Myocyte (in vitro differentiated cells): ENCODE measurements at places on chromosomes 1 and 21. TPM values are rescaled to one million over a fixed set of nuclear protein-coding genes. Genes with fewer than 3 reads are reported as not detected.

DNA sequence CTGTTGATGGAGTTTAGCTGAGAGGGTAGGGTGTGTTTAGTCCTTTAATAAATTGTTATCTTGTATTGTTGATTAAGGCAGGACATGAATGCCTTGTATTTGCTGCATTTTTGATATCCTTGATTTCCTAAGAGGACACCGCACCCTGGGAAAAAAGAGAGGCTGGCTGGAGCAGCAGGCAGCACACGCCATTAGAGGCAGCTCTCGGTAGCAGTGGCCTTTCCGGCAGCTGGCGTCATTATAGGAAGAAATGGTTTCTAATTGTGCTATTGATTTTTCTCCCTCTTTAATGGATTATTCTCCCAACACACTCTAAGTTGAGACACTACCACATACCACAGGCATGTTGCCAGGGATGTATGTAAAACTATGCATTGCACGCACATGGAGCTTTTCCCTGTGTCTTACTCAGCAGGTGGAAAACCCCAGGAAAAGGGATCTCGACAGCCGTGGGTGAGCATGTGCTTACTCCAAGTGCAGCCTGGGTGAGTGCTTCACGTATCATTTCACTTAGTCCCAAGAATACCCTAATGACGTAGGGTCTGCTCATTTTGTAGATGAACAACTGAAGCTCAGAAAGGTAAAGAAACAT, 440.4 kb upstream of the RUNX1 start:
- DNase-seq = no peak

- DNase-seq = no peak
These were observed 1.5 kb upstream of the CNN3 start for GRCh38 chr1:94928293-94928939.

DNA sequence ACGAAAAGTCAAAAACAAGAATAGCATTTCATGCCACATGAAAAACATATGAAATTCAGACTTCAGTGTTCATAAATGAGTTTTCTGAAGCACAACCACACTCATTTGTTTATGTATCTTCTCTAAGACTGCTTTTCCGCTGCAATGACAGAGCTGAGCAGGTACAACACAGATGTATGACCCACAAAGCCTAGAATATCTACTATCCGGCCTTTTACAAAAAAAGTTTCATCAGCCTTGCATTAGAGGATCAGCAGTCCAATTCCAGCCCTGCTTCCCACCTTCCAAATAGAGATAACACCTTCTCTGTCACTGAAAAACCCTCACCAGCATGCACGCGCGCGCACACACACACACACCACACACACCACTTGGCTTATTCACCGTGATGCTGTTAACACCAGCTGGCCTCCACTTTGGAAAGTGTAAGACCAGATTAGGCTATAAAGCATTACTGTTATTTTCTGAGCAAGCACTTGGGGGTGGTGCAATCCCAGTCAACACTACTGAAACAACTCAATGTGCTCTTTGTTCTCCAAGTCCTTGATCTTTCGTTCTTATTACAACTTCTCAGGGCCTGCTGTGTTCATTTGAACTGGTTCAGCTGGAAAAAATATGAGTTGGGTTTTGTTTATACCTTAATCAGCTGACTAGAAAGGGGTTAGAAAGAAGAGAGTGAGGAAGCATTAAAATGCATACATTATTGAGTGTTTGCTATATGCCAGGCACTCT, 90.0 kb downstream of the GLUL start:
- DNase-seq = peak; percentile 51

Gene GJC2
- 0.26 and 0.80 TPM in 2 replicates for total RNA-seq

Gene NBPF6
- not detected in 2 replicates for total RNA-seq

DNA sequence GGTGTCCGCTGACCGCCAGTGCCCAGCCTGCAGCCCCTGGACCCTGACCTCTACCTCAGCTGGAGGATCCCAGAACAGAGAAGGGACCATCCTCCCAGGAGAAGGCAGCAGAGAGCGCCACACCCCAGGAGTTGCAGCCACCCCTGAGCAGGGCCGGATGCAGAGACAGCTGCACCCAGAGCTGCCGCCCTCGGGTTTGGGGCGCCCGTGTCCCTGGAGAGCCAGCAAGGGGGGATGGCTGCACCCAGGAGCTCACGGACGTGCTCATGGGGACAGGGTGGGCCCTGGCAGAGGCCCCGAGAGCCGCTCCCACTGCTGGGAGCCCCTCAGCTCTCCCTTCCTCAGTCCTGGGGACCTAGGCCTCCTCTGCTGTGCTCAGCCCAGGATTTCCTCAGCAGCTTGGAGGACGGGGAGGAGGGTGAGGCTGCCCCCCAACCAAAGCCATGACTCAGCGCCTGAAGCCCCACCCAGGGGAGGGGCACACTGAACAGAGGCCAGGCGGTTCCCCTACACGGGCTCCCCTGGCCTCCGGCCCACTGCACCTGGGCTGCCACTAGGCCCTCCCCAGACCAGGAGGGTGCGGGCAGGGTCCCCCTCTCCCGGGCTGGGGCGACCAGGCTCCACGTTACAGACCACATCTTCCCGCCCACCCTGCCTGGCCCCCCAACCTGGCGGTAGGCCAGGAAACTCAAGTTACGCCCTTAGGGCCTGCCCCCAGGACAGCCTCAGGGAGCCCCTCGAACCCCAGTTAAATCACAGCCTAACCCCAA, 2.2 kb downstream of the ACAP3 start:
- DNase-seq = peak; percentile 77

Gene ZMYM1
- total RNA-seq = 10.0 and 11.5 TPM in 2 replicates

GRCh38 chr1:200918006-200918405, 23.3 kb downstream of the INAVA start:
- no peak for DNase-seq

- no peak for DNase-seq
These were observed 93.1 kb upstream of the RUNX3 start for GRCh38 chr1:25023190-25023578.

DNA sequence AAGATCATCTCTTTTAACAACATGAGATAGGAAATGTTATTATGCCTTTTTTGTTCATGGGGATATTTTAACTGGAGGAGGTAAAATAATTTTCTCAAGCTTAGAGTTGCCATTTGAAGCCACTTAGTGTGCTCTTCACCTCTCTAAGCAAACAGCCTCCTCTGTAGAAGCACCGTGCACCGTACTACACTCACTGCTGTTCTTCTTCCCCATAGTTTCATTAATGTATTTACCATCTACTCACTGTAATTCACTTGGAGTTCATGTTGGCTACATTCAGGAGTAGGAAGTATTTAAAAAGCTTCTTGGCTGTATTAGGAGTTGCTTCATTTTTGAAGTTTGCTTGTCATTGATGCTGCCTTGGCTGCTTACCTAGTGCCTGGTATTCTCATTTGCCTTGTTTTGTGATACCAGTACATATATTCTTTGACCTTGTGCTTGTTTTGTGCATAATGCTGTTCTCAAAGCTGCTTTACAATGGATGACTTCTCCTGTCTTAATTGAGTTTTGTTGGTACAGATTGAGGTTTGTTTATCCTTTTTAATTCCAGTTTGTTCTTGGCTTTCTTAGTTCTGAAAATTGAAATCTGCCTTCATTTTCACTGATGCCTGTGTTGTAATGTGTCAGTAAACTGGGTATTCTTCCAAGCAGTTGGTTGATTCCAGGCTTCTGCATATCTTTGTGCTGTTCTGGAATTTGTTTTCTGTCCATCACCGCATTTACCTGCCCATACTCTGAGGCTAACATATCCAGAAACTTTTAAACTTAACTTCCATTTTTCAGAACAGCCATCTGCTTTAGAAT, 240.4 kb downstream of the HMCN1 start:
- DNase-seq = no peak

- DNase-seq = no peak
These were observed 280.7 kb downstream of the RPS6KC1 start for GRCh38 chr1:213331631-213332175.

GRCh38 chr1:216173376-216173995, 249.8 kb downstream of the USH2A start:
- no peak for DNase-seq

- DNase-seq = no peak
These were observed 29.6 kb upstream of the BTG2 start for GRCh38 chr1:203275656-203276272.

- DNase-seq = peak; percentile 60
These were observed 7.7 kb downstream of the ENSA start for GRCh38 chr1:150621497-150622302.

GRCh38 chr1:214451596-214451995, 99.8 kb downstream of the PTPN14 start:
- DNase-seq = no peak

DNA sequence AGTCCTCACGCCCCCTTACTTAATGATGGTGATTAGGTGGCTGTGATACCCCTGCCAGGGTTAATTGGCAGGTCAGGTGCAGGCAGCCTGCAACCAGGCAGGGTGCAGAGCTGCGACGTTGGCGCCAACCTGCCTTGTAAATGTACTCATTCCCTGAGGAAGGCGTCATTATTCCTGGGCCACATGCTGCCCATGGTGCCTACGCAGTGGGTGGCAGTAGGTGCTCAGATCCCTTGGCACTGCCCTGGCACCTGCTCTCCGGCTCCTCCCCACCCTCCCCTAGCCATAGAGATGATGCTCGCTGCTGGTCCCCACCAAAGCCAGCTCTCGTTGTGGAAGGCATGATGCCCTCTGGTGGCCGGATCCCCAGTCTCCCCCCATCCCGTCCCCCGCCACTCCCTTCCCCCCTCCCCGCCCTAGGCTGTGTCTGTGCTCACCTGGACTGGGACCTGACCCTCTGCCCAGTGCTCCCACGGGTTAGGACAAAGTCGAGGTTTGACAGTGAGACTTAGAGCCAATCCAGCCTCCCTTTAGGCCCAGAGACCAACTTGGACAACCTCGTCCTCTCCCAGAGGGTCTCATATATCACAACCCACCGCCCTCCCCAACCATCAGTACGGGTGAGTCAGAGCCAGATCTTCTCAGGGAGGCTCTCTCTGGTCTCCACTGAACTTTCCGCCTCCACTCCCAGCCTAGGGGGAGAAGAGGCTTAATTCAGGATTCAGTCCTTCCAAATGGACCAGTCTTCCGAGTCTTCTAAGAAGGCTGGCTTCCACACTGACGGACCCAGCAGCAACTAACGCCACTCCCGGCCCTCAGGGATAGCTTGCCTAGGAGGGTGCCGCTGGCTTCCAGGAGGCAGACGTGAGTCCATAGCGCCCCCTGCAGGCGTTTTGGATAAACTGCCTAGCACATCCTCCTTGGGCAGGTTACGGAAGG, 5.7 kb downstream of the KRTCAP2 start:
- DNase-seq = peak; percentile 79

Gene BGLAP
- 152 and 378 TPM in 2 replicates for total RNA-seq

GRCh38 chr1:186178426-186179043, 196.5 kb downstream of the TPR start:
- no peak for DNase-seq

DNA sequence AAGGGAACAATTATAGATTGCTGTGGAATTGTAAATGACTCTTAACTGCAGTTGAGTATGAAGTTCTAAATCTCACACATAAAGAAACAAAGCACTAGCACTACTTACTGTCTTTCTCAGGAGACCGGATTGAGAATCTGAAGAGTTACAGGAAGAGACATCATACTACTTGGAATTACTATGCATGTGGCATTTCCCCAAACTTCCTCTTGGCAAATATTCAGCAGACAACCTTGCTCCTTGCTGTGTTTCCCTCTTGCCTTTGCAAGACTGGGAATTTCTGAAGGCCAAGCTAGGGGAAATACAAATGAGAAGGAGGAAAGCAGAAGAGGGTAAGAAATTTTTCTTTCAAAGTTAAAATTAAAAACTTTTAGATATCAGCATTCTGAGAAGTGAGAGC, 173.6 kb upstream of the KCTD3 start:
- DNase-seq = no peak

Gene CENPF
- total RNA-seq = 2.8 and 3.7 TPM in 2 replicates

- no peak for DNase-seq
These were observed 60.8 kb upstream of the F3 start for GRCh38 chr1:94602316-94602715.

DNA sequence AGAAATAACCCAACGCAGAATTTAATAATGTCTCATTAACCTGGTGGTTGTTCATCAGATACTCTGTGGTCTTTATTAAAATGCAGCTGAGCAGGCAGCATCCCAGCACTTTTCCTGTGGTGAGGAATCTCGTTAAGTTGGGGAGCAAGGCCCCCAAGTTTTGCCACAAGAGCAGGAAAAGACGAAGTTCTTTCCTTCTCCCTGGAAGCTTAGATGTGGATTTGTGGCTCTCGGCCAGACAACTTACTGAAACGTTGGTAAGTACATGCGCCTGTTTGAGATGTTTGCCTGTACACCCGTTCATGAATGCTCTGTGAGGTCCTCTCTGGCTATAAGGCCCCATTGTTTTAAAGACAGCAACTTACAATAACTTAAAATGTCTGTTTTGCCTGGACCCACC, 34.3 kb upstream of the PDE9A start:
- no peak for DNase-seq

Gene ZNF670
- total RNA-seq = 1.4 and 2.7 TPM in 2 replicates

DNA sequence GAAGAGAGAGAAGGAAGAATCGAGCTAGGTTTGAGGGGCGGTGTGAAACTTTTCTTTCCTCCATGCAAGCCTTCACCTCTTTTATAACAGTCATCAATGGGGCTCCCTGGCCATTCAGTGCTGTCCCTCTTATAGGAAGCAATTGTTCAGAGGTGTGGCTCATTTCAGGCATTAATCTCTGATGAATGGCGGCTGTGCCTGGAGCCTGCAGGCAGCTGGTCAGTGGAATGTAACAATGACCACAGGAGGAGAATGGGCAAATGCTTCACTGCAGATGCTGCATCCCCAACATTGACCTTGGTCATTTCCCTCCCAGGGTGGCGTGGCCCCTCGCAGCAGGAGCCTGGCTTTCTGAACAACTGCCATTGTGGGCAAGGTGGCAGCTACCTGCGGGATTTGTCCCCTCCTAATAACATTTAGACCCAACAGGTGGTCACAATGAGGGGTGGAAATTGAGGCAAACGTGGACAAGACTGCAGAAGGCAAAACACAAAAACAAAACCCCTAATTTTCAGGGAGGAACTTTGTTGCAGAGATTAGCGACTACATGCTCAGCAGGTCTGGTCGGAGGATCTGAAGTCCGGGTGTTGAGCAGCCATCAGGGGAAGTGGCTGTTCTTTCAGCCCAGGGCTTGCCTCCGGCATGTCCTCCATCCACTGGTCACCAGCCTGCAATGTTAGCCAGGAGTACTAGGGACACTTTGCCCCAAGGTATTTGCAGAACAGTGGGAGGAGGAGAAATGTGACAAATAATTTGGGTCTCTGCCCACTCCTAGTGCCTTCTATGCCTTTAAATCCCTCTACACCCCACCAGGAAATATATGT, 97.3 kb upstream of the PAXBP1 start:
- DNase-seq = peak; percentile 75

Gene OVAAL
- total RNA-seq = 3.3 and 4.1 TPM in 2 replicates

Gene PLA2G2D
- total RNA-seq = not detected in 2 replicates

DNA sequence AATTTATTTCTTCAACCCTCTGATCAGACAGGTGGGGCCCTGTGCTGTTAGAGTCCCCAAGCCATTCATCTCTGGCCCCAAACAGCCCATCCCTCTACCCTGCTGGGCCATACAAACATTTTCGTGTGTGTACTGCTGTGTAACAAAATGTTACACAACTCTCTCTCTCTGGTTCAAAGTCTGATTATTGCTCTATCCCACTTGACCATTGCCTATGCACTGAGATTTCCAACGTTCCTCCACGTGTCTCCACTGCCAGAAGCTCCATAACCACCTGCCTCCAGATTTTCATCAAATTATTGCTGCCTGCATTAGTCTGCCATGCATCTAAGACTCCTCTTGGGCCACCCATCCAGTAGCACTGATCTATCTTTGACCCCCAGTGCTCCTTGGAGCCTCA, 104.8 kb downstream of the ELAVL4 start:
- no peak for DNase-seq
